NCI-H524 treated with DMSO at 0.1 percent for 48 hours (cell line): ENCODE measurements at places on chromosomes 5 and 9.

DNA sequence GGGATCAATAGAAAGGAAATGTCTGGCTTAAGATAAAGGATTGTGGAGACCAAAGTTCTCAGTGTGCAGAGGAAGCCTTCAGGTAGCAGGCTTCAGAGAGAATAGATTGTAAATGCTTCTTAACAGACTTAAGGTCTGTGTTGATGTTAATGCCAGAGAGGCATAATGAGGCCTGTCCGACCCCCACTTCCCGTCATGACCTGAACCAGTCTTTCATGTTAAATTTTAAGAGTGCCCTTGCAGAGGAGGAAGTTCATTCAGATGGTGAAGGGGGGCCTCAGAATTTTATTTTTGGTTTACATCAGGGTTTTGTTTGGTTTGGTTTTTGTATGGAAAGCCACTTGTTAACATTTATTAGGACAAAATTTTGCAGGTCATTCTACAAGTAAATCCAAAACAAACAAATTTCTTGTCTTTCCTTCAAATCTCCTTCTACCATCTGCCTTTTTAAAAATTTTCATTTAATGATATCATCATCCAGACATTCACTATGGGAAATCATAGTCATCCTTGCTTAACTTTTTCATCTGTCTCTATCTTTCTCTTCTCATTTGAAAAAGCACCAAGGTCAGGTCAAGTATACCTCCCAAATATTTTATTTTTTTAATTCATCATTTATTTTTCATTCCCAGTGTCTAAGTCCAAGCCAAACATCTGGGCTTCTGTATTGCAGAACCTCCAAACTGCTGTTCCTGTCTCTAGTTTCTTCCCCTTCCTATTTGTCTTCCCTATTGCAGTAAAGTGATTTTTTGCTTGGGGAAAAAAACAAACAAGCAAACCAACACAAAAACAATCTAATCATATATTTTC is 6.9 kb upstream of the ABCA1 start:
- no peak for DNase-seq

GRCh38 chr9:72476617-72477437 is 44.6 kb upstream of the TMC1 start:
- DNase-seq, result no peak

DNA sequence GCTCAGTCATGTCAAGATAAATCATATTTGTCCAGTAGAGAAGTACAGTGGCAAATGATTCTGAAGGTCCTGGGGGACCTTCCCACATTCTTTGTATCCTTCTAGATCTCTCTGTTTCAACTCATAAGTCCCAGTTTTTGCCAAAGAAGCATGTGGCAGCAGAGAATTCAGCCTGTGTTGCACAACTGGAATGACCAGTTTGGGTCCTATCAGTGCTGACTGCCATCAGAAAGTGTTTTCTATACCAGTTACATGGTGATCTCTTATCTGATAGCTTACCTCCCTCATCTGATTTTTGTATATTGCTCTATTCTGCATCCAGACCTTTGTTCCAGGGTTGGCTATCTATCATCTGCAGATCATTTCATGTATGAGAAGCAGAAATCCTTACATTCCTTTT is 21.7 kb downstream of the GM2A start:
- no peak for DNase-seq

- DNase-seq, result no peak
Observed at GRCh38 chr5:389891-390622, 52.9 kb upstream of the EXOC3 start.

DNA sequence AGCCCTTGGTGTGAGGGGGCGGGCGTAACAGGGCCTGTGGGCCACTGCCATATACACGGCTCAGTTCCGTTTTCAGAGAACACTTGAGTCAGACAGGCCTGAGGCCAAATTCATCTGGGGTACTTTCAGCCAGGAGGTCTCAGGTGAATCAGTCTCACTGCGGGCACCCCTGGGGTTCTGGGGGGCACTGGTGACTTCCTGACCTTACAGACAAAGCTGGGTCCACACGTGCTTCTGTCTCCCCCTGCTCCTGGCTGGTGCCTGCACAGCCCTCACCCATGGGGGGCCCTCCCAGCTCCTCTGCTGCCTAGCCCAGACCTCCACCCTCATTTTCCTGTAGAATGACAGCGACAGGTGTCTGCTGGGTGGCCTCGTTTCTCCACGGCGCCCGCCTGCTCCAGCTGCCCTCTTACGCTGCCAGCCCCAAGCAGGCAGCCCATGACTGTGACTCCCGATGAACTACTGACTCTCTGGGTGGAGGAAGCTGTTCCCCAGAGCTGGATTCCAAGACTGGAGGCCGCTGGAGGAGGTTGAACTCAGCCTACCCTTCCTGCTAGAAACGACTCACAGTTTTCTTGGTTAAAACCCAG is 374.1 kb upstream of the IRX4 start:
- DNase-seq, result no peak

DNA sequence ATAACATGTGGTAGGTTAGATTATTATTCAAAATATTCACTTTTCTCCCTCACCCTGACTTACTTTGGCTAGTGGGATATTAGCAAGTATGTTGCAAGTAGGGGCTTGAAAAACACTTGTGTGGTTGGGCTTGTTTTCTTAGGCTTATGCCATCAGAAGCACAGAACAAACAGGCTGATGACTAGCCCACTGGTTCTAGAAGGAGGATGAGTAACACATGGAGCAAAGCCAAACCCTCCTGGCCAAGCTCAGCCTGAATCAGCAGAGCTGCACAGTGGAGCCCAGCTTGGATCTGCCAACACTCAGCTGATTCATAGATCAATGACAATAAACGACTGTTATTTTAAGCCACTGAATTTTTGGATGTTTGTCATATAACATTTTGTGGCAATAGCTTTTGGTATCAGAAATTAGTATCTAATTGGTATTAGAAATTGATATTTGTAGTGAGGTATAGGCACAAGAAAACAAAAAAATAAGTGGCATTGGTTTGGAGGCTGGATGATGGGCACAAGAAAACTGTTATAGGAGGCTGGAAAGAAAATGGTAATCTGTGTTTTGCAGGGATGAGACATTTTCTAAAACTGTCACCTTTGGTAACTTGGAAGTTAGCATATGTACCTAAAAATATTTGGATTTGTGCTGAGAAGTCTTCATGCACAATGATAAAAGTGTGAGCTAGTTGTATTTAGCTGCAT is 46.1 kb upstream of the ZBED3 start:
- DNase-seq, result no peak

DNA sequence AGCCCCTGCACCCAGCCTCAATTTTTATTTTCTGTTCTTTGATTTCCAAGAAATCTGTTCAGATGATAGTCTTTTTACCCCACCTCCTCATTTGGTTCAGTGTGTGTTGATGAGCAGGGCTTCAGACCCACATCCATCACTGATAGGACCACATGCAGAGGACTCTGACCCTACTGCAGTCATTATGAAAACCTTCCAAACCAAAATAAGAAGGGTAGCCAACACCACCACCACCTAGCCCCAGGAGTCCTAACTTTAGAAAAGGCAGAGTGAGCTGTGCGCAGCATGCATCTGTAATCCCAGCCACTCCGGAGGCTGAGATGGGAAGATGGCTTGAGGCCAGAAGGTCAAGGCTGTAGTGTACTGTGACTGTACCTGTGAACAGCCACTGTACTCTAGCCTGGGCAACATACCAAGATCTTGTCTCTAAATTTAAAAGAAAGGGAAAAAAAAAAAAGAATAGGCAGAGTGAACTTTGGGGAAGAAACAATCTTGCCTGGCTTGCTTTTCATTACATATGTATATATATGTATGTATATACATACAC is 13.0 kb downstream of the CDKN2AIPNL start:
- DNase-seq, result no peak

DNA sequence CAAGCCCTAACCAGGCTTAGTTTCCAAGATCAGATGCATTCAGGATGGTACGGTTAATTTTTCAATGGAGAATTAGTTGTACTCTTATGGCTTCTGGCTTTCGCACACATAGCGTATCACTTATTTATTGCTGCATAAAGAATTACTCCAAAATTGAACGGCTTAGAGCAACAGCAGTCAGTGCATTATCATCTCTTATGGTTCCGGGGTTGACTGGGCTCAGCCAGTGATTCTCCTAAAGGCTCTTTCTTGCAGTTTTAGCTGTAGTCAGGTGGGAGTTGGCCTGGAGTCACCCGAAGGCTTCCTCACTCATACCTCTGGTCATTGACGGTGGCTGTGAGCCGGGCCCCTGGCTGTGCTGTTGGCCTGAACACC is 595 bp upstream of the GRHPR start:
- no peak for DNase-seq

GRCh38 chr9:89594811-89595550 is 9.8 kb upstream of the GADD45G start:
- no peak for DNase-seq

DNA sequence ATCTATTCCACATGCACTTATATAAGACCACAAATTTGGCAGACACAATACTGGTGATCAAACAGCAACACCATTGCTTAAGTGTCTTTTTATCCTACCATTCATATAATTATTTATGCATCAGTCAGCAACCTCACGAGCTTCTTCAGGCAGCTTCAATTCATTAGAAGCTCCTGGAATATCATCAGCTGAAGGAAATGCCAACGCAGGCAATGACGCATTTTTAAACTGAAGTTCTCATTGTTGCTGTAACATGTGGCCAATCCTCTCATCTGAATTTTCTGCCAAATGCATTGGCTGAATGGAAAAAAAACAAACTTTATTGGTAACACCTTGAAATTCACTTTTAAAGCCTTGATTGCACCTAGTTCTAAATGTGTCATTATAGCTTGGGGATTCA is 376.4 kb upstream of the RGMB start:
- no peak for DNase-seq

DNA sequence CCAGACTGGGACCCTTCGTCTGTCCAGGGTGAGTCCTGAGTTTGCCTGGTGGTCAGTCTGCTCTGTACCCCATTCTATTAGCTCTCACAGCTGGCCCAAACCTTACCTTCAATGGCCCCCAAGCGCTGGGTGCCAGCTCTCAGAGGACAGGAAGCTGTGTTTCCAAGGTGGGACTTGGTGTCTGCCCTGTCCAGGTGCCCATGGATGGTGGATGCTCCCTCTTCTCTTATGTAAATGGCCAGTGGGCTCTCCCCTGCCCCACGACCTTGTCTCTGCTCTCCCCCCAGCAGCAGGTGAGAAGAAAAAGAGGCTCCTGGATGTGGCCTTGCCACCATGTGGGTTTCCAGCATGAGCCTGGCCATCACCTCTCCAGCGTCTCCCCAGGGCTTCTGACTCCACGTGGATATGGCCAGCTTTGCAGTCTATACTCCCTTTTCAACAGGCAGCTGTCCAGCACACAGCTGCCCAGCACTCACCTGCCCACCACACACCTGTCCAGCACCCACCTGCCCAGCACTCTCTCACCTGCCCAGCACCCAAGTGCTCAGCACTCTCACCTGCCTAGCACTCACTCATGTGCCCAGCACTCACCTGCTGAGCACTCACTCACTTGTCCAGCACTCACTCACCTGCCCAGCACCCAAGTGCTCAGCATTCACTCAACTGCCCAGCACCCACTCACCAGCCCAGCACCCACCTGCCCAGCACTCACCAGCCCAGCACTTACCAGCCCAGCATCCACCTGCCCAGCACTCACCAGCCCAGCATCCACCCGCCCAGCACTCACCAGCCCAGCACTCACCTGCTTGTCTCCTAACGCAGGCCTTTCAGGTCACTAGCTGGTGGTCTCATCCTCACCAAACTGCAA is 136.2 kb upstream of the IRX2 start:
- DNase-seq, result no peak

GRCh38 chr5:432928-433791 is 9.8 kb upstream of the EXOC3 start:
- no peak for DNase-seq

GRCh38 chr5:54206580-54207229 is 103.7 kb downstream of the ARL15 start:
- DNase-seq, result no peak

- DNase-seq, result no peak
Observed at GRCh38 chr5:1217596-1218206, 7.5 kb upstream of the SLC6A18 start.

GRCh38 chr5:138109463-138110265 is 25.8 kb downstream of the WNT8A start:
- no peak for DNase-seq

DNA sequence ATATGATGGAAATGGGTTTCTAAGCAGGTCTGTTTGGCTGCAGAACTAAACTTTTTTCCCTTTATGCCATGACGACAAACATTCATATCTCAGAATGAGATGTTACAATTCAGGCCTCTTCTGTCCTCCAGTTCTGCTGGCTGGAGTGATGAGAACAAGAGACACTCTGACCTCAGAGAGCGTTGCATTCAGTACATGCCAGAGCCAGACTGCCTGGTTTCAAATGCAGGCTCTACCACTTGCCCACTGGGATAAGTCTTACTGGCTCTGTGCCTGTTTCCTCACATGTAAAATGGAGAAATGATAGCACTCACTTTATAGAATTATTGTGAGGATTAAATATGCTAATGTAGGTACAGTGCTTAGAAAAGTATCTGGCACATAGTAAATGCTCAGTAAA is 24.8 kb upstream of the TOMM5 start:
- DNase-seq, result no peak

DNA sequence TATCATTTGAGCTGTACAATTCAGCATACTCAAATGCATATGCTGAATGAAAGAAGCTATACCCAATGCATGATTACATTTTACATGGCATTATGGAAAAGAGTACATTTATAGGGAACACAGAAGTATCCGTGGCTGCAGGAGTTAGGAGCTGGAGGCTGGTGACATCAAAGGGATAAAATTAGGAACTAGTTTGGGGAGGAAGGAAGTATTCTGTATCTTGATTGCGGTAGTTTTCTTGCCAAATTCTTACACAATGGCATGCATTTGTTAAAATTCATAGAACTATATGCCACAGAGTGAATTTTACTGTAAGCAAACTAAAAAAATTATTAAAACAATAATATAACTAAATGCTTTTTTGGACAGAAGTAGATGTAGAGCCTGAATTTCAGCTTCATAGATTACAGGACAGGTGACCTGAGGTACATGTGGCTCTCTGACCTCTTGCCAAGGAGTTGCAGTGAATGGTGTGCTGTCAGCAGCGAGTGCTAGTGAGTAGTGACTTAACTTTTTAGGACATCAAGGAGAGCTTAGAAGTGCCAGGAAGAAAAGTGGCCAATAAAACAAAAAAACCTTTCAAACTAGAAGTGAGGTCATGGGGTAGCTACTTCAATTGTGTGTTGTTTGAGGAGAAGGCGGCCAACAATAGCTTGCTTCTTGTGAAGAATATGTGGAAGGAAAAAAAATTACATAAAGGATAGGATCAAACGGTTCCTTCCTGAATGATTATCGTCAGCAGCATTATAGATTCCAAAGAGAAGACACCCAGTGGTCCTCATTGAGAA is 514.9 kb upstream of the CLINT1 start:
- DNase-seq, result no peak

- no peak for DNase-seq
Observed at GRCh38 chr5:124402144-124402581, 344.3 kb downstream of the ZNF608 start.
